ENCODE measurements at places on chromosomes 7 and 10.

DNA sequence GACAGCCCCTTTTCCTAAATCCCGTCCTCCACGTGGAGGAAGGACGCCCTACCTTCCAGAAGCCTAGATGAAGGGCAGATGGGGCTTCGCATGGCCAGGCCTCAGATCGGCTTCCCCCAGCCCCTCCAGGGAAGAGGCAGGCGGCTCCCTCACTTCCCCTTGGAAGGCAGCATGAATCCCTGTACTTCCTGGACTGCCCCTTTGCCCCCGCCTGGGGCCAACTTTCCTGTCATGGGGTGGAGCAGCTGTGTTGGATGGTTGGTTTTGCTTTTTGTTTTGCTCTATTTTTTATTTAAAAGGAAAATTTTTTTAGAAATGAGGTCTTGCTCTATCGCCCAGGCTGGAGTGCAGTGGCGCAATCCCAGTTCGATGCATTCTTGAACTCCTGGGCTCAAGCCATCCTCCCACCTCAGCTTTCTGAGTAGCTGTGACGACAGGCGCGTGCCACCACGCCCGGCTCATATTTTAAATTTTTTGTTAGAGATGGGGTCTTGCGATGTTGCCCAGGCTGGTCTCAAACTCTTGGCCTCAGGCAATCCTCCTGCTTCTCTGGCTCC is 27.2 kb downstream of the GTF2IRD1 start:
- DNase-seq: no peak

- DNase-seq: no peak
Measured at GRCh38 chr10:69269761-69270160, 8.5 kb upstream of the HK1 start.

DNA sequence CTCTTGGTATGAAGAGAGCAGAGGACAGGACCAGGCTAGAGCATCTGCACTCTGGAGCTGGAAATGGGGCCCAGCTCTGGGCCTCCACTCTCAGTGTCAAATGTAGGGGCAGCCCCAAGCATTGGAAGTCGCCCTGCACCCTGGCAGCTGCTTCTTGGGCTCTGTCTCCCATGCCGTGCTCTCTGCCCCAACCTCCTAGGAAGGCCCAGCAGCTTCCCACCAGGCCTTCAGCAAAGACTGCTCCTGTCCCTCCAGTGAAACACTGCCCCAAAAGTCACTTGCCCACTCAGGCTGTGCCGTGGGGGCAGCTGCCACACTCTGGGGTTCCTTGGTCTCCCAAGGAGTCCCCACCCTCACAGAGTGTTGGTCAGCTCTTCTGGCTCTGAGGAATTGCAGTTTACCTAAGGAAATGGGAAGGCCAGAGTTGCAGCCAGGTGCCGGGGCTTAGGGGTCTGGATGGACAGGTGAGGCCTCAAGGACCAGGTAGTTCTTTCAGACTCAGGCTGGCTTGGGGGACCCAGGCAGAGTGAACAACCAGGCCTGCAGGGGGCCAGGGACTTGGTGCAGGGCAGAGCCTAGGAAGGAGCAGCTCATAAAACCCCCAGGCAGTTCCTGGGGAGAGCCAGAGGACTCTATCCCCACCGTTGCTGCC is 9.4 kb upstream of the OPN4 start:
- no peak for DNase-seq

DNA sequence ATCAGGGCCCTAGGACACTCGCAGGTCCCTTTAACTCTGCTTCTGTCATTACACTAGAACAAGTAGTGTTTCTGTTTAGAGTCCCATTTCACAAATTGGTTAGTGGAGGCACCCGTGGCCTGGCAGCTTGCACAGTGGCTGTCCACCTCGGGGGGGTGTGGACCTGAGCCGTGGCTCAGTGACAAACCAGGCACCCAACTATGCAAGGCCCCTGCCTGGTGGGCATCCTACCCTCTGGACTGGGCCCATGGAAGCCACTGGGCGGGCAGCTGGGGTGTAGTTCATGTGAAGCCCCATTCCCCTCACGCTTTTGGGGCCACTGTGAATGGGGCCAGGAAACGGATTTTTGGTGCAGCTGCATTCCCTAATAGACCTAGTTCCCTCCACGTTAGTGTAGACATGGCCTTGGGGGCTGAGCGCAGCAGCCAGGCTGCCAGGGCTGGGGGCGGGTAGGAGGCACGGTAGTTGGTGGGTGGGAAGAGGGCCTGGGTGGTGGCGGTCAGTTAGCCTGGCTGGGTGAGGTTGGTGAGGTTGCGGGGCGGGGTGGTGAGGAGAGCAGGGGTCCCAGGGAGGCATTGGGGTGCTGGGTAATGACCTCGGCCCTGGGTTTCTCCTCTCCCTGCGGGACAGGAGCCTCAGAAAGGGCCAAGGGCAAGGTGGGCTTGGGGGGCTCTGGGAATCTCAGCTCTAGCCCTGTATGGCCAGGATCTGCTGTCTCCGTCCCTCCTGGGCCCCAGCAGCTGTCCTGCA is 18.7 kb downstream of the ZNF316 start:
- no peak for DNase-seq

- DNase-seq: no peak
Measured at GRCh38 chr7:74092964-74093471, 9.4 kb downstream of the LIMK1 start.

Measured in glomerular endothelial cell (primary cell).